COR-L47 (cell line): ENCODE measurements at places on chromosomes 7 and 10.

DNA sequence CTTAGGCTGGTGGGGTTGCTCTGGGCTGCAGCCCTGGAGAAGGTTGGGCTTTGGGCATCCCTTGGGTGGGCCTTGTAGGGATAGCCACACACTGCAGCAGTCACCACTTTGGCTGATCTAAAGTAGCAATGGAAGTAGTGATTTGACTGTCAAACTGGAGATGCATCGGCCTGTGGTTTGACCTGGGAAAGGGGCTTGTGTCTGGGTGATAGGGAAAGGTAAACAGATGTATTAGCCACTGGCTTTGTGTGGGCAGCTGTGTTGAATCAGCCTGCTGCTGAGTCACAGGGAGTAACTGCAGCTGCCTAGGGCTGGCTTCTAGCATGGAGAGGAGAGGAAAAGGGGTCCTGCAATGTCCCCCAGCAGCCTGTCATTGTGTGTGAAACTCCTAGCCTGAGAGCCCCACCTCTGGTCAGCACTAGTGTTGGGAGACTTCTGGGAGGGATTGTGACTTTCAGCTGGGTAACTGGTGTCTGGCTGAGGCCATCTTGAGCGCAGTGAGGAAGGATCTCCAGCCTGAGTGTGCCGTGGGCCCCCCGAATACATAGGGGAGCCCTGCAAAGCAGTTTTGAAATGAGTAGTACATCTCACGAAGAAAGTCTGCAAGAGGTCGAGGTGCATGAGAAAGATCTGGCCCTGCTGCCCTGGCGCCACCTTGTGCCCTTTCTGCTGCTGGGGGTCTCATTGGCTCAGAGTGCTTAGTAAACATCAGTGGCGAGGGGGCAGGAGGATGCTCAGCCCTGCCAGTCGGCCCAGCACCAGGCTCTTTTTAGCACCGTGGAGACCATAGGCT is 117.3 kb downstream of the FANK1 start:
- no peak for DNase-seq

DNA sequence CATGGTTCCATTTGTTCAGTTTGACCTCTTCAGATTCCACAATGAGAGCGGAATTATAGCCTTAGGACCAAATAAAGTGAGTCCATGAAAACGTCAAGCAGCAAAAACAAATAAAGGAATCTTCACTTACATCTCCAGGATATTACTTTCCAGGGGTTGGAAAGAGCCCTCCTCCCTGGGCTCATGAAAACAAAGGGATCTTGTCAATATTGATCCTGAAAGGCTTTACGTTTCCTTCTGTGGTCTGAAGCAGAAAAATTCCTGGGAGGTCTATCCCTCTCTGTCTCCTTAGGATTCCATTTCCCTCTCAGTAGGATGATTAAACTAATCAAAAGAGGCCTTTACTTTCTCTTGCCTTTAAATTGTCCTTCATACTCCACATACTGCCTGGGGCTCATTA is 293.5 kb downstream of the GPAM start:
- no peak for DNase-seq

- DNase-seq, result no peak
Observed at GRCh38 chr10:78658645-78659597, 409.8 kb upstream of the ZMIZ1 start.

GRCh38 chr7:150831851-150832250 is 20.5 kb upstream of the AOC1 start:
- DNase-seq, result no peak

GRCh38 chr7:111290982-111291381 is 200.1 kb downstream of the LRRN3 start:
- DNase-seq, result no peak

- DNase-seq, result no peak
Observed at GRCh38 chr10:593901-594457, 95.5 kb downstream of the DIP2C start.

- no peak for DNase-seq
Observed at GRCh38 chr7:93011351-93012294, 106.2 kb downstream of the SAMD9 start.

DNA sequence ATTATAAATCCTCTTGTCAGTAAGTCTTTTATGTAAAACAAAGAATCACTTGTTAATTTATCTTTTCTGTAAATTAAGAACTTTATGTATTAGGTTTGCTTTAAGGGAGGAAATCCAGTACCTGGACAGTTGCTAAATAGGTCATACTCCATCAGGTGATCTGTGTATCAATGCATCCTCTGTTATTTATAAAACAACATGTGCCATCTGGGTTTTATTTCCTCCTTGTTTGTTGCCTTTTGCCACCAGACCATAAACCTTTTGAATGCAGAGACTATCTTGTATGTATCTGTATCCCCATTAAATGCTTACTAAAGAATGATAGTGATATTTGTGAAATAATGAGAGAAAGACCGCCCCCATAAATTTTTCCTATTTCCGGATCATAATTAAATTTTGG is 70.0 kb downstream of the SLC35B4 start:
- no peak for DNase-seq

DNA sequence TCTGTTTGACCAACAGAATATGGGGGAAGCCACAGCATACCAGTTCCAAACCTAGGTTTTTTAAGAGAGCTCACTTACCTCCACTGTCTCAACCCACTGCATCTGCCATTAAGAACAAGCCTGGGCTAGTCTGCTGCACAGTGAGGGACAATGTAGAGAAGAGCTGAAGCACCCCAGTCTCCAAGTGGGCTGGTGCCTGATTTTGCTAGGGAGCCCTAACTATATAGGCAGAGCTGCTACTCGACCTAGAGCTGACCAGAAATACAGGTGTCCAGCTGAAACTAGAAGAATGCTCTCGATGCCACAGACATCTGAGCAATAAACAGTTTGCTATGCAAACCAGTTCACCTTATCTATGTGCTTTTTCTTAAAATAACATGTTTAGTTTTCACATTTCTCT is 106.9 kb upstream of the BET1 start:
- DNase-seq, result no peak

- DNase-seq, result no peak
Observed at GRCh38 chr7:119868387-119868786, 404.6 kb upstream of the KCND2 start.

DNA sequence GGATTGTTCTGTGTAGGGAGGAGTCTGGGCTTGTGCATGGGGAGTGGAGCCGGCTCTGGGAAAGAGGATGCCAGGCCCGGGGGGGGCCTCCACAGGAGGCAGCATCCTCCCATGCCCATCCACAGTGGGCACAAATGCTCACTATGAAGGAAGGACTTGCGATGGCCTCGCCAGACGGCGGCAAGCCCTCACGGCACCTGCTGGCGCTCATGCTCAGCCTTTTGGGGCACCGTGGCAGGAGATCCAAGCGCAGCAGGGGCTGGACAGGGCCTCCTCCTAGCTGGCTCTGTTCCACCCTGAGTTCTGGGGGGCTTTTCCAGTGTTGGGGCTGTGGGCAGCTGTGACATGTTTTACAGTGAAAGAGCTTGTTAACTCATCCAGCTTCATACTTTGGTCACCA is 15.2 kb downstream of the MDH2 start:
- no peak for DNase-seq

DNA sequence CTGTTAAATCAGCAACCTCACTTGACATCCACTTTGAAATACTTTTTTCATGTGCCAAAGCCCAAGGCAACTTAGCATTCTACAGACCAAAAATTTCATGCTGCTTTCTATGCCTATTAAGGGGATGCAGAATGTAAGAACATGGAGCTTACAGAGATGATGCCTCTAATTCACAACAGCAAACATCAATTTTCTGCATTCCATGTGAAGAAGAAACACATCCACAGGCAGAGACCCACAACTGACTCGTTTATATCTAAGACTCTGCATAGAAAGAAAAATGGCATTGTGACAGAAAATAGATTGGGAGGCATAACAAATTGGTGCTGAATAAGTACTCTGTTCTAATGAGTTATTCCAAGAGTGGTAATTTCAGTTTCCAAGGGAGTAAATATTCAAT is 107.6 kb downstream of the SGMS1 start:
- no peak for DNase-seq

GRCh38 chr10:110174816-110175215 is 32.6 kb upstream of the MXI1 start:
- DNase-seq, result no peak

DNA sequence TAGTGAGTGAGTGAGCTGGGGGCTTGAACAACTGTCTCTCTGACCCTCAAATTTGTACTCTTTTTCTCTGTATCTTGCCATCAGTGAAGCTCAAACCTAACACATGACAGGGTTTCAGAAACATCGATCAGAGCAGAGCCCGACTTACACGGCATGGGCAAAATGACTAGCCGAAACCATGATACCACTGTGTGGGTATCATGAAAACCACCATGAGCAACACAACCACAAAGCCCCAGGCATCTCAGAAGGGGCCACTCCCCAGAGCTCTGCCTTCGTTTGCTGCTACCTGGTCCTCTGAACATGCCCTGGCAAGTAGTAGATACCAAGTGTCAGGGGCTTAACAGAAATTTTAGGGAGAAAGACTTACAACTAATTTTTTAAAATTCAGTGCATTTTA is 308.5 kb downstream of the WDR11 start:
- DNase-seq, result no peak

GRCh38 chr10:97185326-97186058 is at the start of gene SLIT1:
TSS of gene SLIT1 (minus strand) at chr10:97185959. CDS start at chr10:97185674, 285 bp downstream.
- no peak for DNase-seq

DNA sequence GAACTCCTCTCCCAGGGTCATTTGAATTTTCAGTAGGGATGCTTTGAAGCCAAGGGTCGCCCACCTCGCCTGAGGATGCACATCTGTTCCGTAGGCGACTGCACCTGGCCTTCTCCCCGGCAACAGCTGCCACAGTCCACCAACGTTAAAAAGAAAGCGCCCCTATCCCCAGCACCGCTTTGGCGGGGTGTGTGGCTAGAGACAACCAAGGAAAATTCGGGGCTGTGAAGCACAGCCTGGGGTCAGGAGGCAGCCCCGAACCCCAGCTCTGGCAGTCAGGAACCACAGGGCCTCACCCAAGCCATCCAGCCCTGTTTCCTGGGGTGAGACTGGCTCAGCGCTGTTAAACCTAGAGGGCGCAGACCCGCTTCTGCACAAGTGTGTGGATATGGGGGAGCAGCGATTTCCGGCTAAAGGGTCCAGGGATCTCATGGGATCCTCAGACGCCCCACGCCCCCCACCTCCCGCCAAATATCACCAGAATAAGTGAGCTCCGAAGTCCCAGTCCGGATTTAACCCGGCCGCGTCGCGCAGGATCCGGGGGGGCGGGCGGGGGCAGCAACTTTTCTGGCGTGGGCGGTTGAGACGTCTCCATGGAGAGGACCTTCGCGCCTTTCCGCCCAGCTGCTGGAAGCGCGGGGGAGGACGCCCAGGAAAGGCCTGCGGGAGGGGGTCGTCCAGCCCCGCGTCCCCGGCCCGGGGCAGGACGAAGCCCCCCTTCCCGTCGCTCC is 822 bp downstream of the ZC3HAV1L start:
- DNase-seq, result peak; percentile 53

DNA sequence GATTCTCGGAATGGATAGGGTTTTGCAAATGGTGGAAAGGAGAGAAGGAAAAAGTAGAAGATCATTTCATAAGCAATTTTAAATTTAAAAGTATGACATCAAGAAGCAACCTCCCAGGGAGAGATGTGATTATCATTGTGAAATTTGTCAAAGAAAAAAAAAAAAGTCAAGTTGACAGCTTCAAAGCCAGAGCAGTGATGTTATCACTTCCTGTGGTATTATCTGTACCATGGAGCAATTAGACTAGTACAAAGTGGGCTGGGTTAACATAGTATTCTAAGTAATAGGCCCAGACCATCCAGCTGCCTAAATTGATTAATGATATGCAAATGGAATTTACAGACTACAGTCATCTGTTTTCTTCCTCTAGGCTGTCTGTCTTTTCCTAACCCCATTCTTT is 84.0 kb upstream of the NPY start:
- DNase-seq, result no peak

DNA sequence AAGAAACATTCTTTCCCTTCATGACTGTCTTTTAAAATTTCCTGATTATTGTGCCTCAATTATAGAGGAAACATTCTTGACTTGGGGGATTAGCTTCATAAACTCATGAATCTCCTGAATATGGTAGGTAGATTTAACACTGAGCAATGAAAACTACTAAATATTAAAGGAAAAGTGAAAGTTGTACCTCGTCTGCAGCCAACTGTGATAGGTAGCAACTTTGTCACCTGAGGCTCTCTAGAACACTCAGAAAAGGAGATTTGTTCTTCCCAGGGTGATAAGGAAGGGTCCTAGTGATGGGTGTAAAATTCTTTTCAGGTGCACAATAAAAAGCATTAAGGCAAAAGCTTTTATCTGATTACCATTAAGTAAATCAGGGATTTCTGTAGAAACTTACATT is 78.1 kb downstream of the AHR start:
- DNase-seq, result no peak

DNA sequence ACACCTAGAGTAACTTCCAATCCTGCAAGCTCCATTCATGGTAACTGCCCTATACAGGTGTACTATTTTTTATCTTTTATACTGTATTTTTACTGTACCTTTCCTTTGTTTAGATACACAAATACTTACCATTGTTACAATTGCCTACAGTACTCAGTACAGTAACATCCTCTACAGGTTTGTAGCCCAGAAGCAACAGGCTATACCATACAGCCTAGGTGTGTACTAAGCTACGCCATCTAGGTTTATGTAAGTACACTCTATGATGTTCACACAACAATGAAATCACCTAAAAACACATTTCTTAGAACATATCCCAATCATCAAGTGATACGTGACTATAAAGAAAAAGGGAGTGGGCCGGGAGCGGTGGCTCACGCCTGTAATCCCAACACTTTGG is 53.1 kb upstream of the SLIT1 start:
- DNase-seq, result no peak

GRCh38 chr7:106063024-106063423 is 49.1 kb downstream of the SYPL1 start:
- peak; percentile 6 for DNase-seq

DNA sequence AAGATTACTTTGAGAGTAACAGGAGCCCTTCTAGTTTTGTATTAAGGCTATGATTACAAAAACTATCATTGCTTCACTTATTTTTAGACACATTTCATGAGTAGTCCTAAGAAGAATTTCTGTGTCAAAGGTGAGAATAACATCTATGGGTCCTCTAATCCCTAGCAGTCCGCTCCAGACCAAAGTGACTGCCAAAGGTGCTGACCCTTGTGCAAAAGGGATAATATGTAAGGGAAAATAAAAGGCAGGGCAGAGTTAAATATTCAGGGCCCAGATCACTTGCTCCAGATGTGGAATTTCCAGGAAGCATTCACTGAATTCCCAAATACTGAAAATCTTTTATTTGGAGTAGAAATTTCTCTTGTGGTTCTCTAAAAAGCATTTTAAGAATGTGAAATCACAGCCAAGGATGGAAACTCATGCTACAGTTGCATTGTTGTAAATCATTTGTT is 29.3 kb downstream of the RHOBTB1 start:
- no peak for DNase-seq

- DNase-seq, result no peak
Observed at GRCh38 chr7:1053816-1054370, 9.5 kb downstream of the GPR146 start.

GRCh38 chr10:13383399-13383761 is 35.3 kb upstream of the SEPHS1 start:
- DNase-seq, result no peak

GRCh38 chr10:35217455-35217854 is 90.8 kb downstream of the CREM start:
- no peak for DNase-seq

GRCh38 chr7:46210467-46210866 is 289.4 kb upstream of the IGFBP3 start:
- no peak for DNase-seq
